Skeletal muscle cell (primary cell): ENCODE measurements at places on chromosomes 5 and 9.
A peak's percentile ranks its signal among the peaks of the same experiment; 100 is the strongest.

GRCh38 chr5:107572715-107573368 is 97.9 kb downstream of the EFNA5 start:
- no peak for DNase-seq

GRCh38 chr9:33190021-33190705 is 23.0 kb upstream of the B4GALT1 start:
- no peak for DNase-seq

DNA sequence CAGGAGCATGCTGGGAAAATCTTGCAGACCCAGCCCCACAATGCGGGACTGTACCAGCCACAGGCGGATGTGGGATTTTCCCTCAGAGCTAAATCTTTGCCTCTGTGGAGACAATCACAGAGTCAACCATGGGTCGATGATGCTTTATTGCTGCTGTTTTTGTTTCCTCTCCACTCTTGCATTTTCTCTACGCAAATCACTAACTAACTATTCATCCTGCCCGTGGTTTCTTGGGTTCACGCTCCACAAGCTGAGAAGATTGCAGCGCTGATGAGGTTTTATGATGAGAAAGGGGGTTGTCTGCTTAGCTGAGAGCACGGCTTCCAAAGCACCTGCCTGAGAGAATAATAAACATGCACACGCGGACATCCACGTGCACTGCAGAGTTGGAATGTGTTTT is 500.2 kb upstream of the ADAMTS16 start:
- DNase-seq: no peak

- no peak for DNase-seq
These were observed 48.7 kb downstream of the RUSC2 start for GRCh38 chr9:35538361-35539234.

- no peak for DNase-seq
These were observed 62.2 kb upstream of the SLC12A2 start for GRCh38 chr5:128021411-128021810.

DNA sequence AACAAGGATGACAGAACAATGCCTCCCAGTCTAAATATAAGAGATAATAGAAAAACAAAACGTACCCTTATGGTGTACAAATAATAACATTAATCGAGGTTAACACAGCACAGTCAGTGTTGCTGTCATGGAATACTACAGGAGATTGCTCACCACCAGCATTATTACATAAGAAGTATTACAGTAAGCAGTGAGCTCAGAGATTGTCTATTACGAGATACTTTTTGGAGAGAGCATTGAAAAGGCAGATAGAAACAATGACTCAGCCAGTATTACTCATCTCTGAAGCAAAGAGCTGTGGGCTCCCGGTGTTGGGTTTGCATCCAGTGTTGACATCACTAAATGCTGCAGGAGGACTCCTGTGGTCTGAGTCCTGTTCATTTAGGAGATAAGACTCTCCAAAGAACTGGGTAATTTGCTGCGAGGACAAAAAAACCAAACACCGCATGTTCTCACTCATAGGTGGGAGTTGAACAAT is 191.9 kb upstream of the SEMA6A start:
- DNase-seq: peak; percentile 54

- DNase-seq: peak; percentile 49
These were observed 79.2 kb downstream of the DOCK2 start for GRCh38 chr5:169716287-169716686.

DNA sequence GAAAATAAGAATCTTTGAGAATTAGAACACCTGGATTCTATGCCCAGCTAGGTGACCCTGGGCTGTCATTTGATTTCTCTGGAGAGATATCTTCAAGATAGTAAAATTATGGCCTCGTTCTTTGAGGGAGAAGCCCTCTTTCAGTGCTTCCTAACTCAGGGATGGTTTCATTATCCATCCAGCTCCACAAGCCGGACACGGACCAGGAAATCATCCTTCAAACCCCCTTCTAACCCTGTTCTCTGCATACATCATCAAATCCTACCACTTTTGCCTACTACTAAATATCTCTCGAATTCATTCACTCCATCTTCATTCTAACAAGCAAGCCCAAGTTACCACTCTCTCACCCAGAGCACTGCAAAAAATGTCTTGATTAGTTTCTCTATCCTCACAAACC is 57.2 kb downstream of the MAPKAP1 start:
- no peak for DNase-seq

GRCh38 chr5:53063791-53064190 is 45.8 kb downstream of the MOCS2 start:
- DNase-seq: no peak

DNA sequence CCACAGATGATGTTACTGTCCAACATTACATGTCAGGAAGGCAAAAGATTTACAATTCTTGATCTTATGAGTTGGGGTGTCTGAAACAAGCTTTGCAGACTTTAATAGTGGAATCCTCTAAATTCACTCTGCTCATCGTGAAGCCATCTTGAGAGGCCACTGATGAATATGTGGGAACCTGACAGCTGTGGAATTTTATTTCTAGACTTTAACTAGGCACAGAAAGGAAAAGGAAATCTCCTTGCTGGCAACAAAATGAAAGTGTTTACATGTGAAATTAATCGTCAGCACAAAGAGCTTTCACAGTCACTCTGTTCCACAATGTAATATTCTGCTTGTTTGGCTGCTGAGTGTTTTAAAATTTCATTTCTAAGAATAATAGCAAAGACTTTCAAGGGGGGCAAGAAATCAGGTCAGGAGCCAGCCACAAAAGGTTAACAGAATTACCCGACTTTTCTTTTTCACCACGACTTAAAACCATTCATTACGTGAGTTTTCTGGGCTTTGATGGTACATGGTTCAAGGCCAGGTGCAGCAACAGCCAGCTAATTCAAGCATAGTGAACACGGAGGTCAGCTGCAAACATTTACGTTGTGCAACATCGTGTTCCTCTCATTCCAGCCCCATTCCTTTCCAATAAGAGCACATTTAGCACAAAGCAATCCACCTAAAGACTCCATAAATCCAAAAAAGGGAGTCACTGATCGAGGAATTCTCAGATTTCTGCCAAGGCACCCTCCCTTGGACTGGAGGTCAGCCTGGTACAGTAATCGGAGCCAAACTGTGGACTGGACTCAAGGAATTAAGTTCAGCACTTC is 14.6 kb downstream of the NREP start:
- DNase-seq: peak; percentile 91

- no peak for DNase-seq
These were observed 322.4 kb upstream of the ADAMTS16 start for GRCh38 chr5:4817767-4818166.

DNA sequence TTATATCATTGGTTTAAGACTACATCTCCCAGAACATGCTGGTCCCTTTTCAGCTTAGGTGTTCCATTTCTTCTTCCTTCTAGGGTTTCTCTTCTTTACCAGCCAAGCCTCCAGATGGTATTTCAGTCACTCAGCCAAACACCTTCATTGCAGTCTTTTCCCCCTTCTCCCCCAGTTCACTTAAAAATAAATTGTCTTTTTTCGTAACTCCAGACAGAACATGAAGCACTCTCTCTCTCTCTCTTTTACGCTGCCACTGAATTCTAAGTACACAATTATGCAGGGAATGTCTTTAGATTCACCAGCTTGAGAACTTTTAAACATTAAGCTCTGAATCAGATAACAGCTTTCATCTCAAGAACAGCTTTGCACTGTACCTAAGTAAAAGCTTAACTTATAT is 419.7 kb upstream of the BRINP1 start:
- no peak for DNase-seq

DNA sequence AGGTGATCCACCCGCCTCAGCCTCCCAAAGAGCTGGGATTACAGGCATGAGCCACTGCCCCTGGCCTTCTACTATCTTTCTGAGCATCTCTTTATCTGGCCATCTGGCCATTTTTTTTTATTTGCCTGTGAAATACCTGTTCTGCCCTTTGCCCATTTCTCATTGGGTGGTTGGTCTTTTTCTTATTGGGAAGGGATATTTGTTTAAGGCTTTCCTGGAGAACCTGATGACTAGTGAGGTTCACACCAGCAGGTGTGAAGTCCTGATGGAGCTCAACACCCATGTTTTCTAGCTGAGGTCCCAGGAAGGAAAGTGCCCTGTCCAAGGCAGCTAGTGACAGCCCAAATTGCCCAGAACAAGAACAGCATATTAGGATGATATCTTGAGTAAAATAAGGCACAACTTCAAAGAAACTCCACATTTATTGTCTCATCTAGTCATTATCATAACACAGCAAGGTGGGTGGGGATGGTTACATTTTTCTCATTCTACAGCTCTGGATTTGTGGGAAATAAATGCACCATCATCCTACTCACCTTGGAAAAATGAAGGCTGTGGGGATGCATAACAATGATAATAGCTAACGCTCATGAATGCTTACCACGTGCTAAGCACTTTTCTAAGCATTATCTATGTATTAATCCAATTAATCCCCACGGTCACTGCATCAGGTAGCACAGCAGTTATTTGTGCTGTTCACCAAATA is 20.3 kb downstream of the SLC36A3 start:
- DNase-seq: no peak

- no peak for DNase-seq
These were observed 781.2 kb downstream of the MTRR start for GRCh38 chr5:8650186-8650585.

DNA sequence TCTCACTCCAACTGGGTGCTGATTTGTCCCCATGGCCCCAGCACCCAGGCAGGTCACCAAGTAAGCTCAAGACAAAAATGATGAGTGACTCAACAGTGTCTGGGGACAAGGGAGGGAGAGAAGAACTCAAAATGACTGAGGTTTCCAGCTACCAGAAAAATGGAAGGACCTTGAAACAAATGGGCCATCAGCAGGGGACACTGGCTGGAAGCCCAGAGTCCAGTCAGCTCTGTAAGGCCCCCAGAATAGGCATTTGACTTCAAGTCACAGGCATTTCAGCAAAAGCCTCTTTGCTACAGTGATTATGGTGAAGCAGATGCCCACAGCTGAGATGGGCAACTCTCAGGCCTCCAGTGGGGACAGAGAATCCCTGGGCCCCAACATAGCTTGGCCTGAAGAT is 139.0 kb upstream of the GABRP start:
- no peak for DNase-seq

- no peak for DNase-seq
These were observed 66.9 kb upstream of the FNIP1 start for GRCh38 chr5:131863700-131864099.

GRCh38 chr9:19424176-19424779 is 15.5 kb downstream of the ACER2 start:
- no peak for DNase-seq

DNA sequence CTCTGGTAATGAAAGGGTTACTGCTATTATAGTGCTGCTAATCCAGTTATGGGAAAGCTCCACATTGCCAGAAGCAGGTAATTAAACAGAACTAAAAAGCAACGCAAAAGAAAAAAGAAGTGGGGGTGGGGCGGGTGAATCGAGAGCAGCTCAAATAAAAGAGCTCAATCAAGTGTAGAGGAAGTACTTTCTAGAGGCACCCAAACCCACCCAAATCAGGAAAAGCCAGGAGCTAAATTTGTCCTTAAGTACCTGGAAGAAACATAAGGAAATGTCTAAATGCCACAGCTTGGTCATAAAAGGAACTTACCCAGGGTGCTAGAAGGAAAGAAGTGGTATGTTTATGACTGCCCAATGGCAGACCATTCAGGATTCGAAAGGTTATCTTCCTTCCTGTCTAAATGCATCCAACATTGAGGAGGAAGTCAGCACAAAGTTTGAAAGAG is 2.4 kb upstream of the RNF145 start:
- no peak for DNase-seq

- no peak for DNase-seq
These were observed 294.5 kb downstream of the ARHGAP26 start for GRCh38 chr5:143064676-143065075.

DNA sequence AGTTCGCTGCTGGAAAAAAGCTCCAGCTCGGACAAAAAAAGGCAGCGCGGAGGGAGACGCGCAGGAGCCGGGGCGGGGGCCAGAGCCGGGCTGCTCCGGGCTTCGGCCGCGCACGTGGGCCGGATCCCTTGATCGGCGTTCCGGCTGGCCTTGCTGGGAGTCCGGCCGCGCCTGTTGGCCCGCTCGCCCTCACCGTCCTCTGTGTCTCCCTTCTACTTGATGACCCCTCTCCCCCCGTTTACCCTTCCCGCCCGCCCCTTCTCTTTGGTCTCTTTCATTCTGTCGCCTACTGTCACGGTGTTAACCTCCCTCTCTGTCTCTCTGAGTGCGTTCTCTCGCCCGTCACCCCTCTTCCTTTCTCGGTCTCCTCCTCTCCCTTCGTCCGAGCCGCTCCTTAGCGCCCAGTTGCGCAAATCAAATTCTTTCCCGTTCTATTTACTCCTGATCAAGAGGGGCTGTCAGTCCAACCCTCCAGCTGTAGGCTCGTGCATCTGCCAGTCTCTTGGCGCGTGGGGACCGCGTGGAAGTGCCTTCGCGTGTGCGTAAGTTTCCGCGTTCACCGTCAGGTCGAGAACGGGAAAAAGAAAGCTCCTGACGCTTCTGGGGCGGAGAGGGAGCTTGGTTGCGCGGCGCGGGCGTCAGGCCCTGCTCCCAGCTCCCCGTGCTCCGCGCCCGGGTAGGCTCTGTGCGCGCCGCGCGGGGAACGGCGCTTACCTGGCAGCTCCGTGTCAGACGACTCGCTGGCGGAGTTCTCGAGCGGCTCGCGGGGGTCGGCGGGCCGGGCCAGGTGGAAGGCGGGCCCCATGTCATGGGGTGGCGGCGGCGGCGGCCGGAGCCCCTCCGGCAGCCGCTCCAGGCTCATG is 798 bp downstream of the PITX1 start:
- DNase-seq: no peak

DNA sequence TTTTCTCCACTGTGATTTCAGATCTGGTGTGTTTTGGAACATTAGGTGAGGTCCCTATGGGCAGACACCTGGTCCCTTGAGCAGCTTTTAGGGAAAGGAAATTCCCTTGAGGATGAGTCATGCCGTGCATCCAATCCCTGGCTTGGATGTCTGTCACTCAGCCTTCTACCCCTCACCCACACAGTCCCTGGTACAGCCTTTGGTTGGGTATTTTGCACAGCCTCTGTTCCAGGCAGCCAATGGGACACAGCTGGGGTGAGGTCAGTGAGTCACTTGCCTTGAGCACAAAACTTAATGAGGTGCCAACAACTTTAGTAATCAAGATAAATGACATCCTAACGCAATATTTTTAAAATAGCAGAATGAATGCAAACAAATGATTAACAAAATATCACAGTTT is 22.7 kb upstream of the SVEP1 start:
- no peak for DNase-seq
